ENCODE measurements at places on chromosomes 3 and 15.

- no peak for DNase-seq
Measured at GRCh38 chr15:78208341-78208844, 26.0 kb downstream of the ACSBG1 start.

DNA sequence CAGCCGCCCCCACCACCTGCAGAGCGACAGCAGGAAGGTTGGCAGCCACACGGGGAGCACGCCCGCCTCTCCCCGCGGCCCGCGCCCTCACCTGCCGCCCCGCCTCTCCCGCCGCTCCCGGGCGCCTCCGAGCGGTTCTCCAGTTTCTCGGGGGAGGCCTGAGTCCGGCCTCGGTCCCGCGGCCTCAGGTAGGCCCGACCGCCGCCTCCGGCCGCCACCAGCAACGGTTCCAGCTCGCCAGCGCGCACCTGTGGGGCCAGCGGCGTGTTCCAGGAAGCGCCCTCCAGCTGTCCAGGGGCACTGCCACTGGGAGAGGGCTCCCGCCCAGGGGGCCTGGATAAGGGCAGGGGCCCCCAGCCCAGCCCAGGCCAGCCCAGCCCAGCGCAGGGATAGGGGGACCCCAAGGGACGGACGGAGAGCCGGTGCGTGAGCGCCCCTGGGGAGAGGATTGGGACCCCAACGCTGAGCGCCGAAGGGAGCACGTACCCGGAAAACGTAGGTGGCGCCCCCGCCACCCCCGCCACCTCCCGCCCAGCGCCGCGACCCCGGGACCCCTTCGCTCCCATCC lies 2.2 kb downstream of the LTK start:
- DNase-seq = no peak

DNA sequence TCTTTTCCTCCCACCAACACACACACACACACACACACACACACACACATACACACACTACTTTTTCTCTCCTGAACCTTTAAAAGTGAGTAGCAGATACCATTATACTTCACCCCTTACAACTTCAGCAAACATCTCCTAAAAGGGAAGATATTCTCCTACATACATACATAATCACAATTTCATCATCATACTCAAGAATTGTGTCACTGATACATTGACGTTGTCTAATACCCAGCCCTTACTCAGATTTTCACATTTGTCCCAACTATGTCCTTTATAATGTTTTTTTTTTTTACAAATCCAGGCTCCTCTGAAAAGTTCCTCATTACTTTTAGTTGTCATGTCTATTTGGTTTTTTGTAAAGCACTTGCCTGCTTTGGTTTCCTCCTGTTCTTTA lies 18.5 kb downstream of the ABHD6 start:
- DNase-seq = no peak

DNA sequence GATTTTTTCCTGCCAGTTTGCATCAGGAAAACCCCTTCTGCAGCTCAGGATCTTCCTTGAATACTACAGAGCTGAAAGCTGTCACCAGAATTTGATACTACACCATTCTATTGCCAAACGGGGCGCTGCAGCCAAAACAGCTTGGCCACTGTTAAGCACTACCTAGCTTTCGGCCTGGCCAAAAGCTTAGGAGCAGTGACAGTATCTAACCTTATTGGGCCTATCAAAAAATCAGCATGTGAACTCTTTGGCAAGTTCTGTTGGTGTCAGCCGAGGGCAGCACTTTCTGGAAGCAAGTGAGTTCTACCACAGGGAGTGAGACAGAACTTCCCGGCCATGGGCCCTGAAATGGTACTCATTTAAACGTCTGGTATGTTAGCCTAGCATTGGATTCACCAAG lies 16.1 kb upstream of the GYG1 start:
- no peak for DNase-seq

DNA sequence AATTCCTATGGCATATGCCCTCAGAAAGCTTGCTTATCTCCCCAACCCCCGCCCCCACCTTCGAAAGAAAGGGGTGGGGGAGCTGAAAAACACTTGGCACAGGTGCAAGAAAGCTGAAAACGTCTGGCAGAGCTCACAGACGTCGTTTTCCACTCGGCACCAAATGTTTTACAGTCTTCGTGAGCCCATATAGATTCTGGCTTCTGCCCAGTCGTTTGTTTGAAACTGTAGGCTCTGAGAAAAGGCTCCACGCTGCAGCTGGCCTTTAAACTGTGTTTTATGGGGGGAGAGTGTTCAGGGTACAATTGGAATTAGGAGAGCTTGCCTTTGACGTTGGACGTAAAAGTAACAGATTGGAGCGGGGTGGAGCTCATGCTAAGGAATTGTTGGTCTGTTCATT lies 130.3 kb downstream of the MDFIC2 start:
- no peak for DNase-seq

DNA sequence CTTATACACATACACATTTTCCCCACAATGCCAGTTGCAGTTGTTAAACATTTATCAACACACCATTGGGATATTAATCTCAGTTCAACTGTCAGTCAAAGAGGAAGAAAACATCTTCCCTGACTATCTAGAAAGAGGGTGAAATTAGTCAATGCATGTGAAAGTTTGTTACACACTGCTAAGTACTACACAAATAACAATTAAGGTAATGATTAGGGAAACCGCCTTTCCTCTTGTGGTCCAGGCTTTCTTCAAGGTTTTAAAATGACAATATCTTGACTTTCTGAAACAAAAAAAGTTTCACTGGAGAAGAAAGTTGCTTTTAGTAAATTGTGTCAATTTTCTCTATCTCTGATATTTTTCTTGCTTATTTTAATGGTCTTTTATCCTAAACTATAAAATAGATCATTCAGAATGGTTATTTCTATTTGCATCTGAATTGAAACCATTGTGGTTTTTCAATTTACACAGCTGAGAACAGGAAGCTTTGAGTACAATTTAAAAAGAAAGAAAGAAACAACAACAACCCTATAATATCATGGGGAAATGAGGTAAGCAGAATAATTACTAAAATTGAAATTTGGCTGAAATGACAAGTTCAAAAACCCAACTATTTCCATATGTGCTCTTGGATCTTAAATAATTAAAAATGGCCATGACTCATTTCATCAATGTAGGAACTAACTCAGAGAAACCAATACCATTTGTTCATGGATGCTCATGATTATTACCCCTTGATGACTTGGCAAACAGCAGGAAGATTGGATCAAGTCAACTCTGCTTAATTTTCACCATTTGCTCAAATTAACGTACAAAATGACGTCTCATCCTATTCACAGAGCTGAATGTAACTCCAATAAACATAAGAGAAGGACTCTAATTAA lies 31.7 kb downstream of the GPR149 start:
- DNase-seq = no peak

- DNase-seq = no peak
Measured at GRCh38 chr3:16496408-16497222, 16.9 kb downstream of the RFTN1 start.

- no peak for DNase-seq
Measured at GRCh38 chr3:184486614-184487013, 75.0 kb upstream of the EPHB3 start.

GRCh38 chr3:71266875-71267274 lies 316.7 kb downstream of the FOXP1 start:
- no peak for DNase-seq
